Cardiac muscle cell (in vitro differentiated cells and primary cell): ENCODE measurements at places on chromosomes 16 and 17.
A peak's percentile ranks its signal among the peaks of the same experiment; 100 is the strongest.

DNA sequence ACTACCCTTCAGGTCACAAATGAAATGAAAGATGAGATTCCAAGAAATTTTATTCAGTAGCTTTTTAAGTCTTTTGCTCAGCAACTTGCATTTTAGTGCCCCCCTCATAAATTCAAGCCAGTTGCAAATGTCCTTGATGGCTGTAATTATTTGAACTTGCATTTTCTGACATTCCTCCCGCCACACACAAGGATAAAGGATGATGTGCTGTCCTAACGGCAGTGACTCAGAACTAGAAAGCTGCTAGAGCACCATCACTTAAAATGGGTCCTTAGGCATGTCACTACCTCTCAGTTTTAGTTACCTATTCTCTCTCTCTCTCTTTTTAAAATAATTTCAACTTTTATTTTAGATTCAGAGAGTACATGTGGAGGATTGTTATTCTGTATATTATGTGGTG is 306.7 kb downstream of the CNTNAP4 start:
- DNase-seq: no peak

DNA sequence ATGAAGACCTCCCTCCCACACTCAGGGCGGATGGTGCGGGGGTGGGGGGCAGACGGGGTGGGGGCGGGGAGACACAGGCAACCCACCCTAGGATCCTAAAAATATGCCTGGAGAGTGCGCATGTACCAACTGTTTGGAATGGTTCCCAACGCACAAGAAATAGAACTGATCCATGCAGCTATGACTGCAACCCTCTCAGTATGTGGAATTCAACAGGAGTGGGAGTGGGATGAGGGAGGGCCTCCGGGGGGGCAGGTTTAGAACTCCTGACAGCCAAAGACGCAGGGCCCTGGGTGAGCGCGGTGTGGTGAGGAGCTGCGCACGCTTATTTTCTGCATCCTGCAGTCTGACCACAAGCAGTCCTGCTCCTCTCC is 1.1 kb upstream of the P2RX5 start:
- no peak for DNase-seq

DNA sequence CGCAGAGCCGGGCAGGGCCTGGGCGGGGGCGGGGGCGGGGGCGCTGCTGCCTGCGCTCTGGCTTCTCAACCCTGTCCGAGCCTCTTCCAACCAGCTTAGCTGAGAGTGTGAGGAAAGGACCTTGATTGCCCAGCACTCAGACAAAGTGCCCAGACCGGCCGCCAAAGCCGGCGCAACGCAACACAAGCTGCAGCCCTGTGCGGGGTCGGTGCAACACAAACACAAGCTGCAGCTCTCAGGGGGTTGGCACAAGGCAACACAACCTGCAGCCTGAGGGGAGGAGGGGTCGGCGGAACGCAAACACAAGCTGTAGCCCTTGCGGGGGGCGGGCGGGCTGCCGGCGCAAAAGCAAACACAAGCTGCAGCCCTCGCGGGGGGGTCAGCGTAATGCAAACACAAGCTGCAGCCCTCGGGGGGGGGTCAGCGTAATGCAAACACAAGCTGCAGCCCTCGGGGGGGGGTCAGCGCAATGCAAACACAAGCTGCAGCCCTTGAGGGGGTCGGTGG is 60.0 kb downstream of the KLHDC4 start:
- no peak for DNase-seq

- no peak for DNase-seq
Observed at GRCh38 chr17:35588196-35588920, 1.2 kb downstream of the AP2B1 start.

DNA sequence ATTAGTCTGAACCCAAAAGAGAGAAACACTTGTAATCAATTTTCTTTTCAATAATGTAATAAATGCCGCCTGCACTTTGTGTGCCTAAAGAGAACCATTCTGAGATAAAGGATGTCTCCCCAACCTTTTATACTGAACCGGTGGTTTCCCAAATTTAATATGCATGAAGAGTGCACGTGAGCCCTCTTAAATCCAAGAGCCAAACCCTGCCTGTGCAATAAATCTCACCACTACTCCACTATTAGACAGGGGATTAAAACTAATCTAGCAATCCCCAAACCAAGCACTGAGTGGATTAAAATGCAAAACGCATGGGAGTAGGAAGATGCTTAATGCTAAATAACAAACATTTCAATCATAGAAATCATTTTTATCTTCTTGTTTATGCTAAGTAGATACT is 351.0 kb upstream of the PSMD7 start:
- DNase-seq: no peak

DNA sequence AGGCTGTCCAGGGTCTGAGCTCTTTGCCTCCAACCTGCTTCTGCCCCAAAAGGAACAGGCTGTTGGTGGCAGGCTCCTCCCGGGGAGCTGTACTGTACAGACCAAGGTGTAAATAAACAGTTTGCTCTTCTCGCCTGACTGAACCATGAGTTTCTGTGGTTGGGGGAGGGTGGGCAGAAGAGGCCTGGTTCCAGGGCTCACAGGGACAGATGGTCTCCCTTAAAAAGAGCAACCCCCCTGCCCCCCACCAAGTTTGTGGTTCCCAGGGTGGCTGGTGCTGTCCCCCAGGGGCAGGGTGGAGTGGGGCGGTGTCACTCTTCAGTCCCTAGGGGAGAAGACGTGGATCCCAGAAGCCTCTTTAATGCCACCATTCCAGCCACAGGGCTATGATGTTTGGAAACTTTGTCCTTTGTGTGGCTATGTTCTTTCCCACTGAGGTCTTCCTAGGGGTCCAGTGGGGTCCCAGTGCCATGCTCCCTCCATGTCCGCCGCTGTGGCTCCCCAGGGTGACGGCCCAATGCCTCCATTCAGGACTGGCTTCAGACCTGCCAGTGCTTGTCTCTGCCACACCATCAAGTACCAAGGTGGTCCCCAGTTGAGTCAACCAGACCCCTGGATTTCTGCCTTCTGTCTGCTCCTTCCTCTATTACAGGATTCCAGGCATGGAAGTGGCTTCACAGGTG is 146.7 kb downstream of the RAB11FIP4 start:
- DNase-seq: no peak

DNA sequence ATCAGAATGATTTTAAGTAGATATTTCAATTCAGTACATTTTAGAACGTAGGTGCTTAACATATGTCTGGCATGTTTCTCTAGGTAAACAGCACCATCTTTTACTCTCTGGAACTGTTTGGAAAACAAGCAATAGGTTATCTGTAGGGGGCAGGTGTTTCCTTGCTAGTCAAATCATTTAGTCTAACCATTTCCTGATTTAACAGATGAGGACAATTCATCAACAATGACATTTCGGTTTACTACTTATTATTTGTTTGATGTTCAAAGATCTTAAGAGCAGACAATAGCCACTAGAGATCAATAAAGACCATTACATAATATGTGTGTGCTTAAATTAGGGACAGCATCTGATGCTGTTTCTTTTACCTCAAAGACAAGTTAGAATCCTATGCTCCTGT is 173.1 kb downstream of the CEP112 start:
- DNase-seq: no peak

- no peak for DNase-seq
Observed at GRCh38 chr17:35345445-35345925, 27.9 kb downstream of the SLFN11 start.

GRCh38 chr16:77564791-77565390 is 130.1 kb upstream of the ADAMTS18 start:
- DNase-seq: no peak

DNA sequence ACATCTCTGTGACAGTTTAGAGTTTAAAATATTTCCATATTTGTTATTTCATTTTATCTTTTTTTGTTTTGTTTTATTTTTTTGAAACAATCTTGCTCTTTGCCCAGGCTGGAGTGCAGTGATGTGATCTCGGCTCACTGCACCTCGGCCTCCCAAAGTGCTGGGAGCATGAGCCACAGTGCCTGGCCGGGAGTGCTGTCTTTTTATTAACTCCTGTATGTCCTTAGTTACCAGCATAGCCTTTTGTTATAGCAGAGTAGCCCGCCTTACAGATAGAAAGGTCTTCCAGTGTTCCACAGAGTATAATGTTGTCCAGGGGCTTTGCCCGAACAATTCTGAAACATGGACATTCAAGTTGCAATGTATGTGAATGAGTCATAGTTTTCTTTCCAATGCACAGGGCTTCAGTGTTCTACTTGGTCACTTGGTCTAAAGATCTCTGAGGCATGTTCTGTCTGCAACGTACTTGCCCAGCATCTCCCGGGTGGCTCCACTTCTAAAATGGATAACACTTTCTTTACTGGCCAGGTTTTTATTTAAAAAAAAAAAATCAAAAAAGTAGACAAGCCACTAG is 125.6 kb downstream of the KCNJ18 start:
- DNase-seq: no peak

GRCh38 chr17:16342979-16343378 is 10.3 kb downstream of the CENPV start:
- no peak for DNase-seq

DNA sequence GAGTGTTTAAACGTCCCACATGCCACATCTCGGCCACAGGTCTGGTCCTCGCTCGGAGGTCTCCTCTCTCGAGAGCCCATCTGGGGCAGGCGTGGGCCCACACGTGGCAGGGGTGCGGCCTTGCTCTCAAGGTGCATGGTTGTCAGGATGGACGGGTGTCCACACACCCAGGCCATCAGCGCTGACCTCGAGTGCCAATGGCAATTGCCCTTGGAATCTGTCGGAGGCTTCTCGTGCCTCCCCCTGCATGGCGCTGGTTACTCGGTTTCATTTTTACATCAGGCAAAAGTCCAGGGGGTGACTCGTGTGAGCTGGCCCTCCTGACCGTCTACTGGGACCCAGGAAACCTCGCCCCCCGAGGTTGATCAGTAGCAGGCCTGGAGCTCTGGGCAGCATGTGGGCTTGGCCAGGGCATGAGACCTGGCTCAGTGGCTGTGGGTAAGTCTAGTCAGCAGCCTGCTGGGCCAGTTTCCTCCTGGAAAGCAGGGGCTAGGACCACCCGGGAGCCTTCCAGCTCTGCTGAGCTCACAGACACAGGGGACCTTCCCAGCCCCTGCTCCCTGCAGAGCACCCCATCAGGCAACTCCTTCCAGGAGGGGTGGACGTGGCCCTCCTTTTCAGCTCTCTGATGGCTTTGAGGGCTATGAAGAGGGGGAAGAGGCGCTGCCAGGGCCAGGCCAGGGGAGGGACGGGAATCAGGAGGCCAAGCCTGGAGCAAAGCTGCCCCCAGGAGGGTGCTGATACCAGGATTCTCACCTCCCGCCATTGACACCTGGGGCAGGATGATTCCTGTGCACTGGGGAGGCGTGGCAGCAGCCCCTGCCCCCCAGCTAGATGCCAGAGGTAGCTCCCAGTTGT is 3.7 kb upstream of the ZNF469 start:
- DNase-seq: no peak

GRCh38 chr16:89847940-89848297 is 19.6 kb downstream of the SPIRE2 start:
- no peak for DNase-seq

- DNase-seq: no peak
Observed at GRCh38 chr17:64499805-64500486, 3.1 kb upstream of the POLG2 start.

GRCh38 chr16:60203525-60204124 is 1469.5 kb upstream of the GOT2 start:
- DNase-seq: peak; percentile 3

DNA sequence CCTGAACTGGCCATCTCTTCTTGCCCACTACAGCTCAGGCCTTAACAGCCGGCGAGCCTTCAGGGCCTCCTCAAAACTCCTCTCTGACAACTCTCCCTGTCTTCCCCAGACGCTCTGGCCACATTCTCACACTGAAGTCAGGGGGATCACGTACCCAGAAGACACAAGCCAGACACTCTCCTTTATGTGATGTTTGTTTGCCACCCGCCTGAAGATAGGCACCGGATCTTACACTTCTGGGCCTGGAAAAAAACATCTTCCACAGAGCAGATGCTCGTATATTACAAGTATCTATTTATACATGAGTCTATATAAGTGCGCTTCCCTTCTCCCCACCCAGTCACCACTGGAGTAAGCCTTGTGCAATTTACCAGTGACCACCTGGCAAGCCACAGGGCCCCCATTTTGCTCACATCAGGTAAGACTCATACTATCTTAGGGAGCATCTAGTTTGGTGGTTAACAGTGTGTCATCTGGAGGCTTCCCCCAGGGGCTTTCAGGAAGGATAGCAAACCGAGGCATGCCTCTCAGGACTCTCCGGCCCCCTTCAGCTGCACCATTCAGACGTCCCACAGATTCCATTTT is 349.4 kb downstream of the SOX9 start:
- DNase-seq: no peak

GRCh38 chr16:20364051-20364450 is 11.5 kb upstream of the UMOD start:
- DNase-seq: no peak

- DNase-seq: no peak
Observed at GRCh38 chr17:13425390-13425789, 176.3 kb downstream of the HS3ST3A1 start.

GRCh38 chr16:56632156-56632847 is at the start of gene MT1M:
Gene MT1M, plus strand, starts transcription at chr16:56632659. Its CDS starts 73 bp downstream, at chr16:56632732.
- DNase-seq: peak; percentile 21

- peak; percentile 69 for DNase-seq
Observed at GRCh38 chr16:1990351-1991134, 773 bp downstream of the SYNGR3 start.

DNA sequence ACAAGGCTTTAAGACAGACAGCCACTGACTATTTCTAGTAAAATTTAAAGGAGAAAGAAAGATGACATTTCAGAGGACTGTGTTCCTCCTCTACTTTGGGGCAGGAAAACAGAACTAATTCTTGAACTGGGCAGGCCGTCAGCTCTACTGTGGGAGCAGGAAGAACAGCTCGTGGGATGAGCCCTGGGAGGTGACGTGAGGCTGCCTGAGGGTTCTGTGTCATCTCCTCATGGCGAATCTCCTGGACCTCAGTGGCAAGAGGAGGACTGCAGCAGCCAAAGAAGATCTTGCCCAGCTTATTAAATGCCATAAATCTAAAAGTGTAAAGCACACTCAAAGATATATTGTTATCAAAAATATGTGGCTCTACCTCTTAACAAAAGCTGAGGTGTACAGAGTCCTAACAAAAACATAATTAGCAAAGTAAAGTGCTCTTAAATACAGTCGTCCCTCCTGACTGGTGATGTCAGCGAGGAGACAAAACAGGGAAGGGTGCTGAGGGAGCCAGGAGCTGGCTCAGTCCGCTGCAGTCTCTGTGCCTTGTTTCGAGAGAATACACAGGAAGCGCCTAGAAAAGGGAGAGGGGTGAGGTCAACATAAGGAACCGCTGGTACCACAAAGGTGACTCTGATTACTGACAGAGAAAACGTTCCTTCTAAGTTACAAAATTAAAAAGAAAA is 58.0 kb downstream of the CREBBP start:
- DNase-seq: peak; percentile 50
